ENCODE measurements at places on chromosomes 7 and 10.

GRCh38 chr7:50761713-50762112 is 21.0 kb downstream of the GRB10 start:
- no peak for DNase-seq

GRCh38 chr7:125089171-125089570 is 159.5 kb upstream of the POT1 start:
- no peak for DNase-seq

DNA sequence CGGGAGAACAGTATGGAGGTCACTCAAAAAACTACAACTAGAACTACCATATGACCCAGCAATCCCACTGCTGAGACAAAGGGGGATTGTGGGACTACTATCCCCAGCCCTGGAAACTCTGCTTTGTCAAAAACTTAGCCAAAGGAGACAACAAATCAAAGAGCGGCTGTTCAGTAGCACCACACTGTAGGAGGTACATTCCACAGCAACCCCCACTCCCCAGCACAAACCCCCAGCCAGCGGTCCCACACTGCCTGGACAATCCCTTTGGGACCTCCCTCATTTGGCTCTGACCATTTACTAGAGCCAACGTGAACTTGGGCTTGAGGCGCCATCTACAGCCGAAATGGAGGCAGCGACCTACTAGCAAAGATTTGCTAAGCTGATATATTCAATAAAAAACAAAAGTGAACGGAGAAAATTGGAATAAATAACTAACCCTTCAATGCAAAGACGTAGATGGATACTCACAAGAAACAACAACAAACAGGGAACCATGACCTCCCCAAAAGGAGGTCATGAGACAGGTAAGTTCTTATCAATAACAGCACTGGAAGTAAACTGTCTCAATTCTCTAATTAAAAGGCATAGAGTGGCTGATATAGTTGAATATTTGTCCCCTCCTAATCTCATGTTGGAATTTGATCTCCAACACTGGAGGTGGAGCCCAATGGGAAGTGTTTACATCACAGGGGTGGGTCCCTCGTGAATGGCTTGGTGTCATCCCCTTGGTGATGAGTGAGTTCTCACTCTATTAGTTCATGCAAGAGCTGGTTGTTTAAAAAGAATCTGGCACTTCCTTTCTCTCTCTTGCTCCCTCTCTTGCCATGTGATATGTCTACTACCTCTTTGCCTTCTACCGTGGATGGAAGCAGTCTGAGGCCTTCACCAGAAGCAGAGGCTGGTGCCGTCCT is 119.0 kb upstream of the KCNMA1 start:
- DNase-seq = peak; percentile 14

GRCh38 chr10:63236113-63236935 is 103.2 kb downstream of the NRBF2 start:
- no peak for DNase-seq

DNA sequence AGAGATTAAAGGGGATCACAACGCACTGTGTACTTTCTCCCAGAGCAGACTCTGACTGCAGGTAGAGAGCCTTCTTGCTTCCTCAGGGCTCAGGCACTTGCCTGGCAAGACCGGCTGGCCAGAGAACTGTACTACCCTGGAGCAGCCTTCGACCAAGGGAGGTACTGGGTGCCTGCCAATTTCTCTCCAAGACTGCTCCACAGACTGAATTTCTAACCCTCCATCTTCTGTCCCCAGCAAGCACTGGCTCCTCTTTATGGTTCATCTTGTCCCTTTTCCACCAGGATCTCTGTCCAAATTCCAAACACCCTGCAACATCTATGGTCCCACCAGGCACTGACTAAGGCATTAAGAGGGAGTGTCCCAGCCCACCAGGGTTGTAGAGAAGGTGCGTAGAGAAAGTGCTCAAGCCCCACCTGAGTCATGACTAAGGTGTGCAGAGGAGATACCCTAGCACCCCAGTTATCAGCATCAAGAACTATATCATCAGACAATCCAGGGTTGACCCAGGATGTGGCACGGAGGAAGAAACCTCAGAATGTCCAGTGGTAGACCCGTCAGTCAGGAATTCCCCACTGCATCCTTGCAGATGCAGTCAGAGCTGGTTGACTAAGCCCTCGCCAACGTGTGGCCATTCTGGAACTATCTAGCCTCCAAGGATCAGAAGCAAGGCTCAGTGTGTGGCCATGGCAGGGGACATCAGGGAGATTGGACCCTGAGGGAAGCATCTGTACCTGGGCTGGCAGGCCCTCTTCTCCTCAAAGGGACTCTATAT is 60.9 kb upstream of the CAMK2B start:
- no peak for DNase-seq

GRCh38 chr10:92538231-92538958 is 35.5 kb downstream of the IDE start:
- no peak for DNase-seq

DNA sequence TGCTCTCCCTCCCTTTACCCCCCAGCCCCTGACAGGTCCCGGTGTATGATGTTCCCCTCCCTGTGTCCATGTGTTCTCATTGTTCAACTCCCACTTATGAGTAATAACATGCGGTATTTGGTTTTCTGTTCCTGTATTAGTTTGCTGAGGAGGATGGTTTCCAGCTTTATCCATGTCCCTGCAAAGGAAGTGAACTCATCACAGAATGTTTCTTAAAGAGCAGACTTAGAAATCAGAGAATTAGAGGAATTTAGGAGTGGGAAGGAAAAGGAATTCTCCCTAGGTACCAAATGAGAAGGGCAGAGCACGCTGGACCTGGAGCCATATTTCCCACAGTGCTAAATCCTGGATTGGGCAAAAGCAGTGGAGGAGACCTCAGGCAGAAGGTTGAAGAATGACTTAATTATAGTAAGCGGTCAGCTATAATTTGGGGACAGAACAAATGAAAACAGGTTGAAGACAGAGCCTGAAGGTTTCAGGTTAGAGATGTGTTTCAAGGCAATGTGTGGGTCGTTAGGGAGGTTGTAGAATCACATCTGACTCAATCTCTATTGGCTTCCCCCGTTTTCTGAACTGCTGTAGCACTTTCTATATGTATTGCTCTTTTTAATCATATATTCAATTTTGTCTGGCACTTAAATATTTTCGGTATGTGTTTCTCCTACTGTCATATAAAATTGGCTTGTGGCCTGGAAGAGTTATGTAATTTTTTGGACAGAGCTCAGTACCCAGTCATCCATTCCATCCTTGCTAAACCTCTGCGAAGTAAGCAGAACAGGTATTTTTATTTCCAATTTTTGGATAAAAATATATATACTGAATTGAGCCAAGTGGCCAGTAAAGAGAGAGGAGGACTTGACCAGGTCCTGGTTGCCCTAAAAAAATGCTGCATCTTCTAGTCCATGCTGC is 210.5 kb upstream of the KLF6 start:
- no peak for DNase-seq

DNA sequence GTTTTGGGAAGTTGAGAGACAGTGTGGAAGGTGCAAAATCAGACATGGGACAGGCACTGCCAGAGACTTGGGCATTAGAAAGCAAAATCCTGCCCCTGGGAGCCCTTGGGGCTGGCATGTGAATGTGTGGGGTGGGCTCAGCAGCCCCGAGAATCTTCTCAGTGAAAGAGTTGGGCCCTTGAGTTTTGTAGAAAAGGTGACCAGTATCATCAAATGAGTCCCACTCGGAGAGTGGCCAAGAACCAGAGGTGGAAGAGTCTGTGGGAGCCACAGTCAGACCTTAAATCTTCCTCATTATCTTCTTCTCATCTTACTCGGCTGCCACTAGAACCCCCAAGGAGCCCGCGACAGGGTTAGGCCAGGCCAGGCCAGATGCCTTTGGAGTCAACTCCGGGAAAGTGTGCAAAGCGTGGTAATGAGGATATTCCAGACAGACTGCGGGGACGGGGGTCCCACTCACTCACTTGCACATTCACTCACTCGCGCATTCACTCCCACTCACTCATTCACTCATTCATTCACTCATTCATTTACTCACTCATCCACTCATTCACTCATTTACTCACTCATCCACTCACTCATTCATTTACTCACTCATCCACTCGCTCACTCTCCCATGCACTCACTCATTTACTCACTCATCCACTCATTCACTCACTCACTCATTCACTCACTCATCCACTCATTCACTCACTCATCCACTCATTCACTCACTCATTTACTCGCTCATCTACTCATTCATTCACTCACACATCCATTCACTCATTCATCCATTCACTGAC is 74.9 kb downstream of the CARD11 start:
- no peak for DNase-seq

Measured in hematopoietic multipotent progenitor cell (in vitro differentiated cells).